Mammary microvascular endothelial cell (primary cell): ENCODE measurements at places on chromosomes 7 and 10. TPM values are rescaled to one million over a fixed set of nuclear protein-coding genes. Genes with fewer than 3 reads are reported as not detected.

The RNF32 gene
- 0.07 and 0.39 TPM in 2 replicates for total RNA-seq

The NPFFR1 gene
- total RNA-seq: not detected in 2 replicates

The STEAP2 gene
- total RNA-seq: 0.54 and 0.80 TPM in 2 replicates

The C10orf53 gene
- total RNA-seq: not detected in 2 replicates

The SERPINE1 gene
- total RNA-seq: 1,812 and 1,952 TPM in 2 replicates

The CYP3A7 gene
- not detected in 2 replicates for total RNA-seq

The CYP3A5 gene
- not detected in 2 replicates for total RNA-seq

The HOXA5 gene
- total RNA-seq: 13.8 and 15.3 TPM in 2 replicates

The PDK4 gene
- 1.8 and 2.1 TPM in 2 replicates for total RNA-seq

The CROT gene
- 4.6 and 13.4 TPM in 2 replicates for total RNA-seq

The ADAP1 gene
- total RNA-seq: 0.44 and 5.9 TPM in 2 replicates

The MORN4 gene
- 5.1 and 6.1 TPM in 2 replicates for total RNA-seq

The FOXP2 gene
- total RNA-seq: 0.34 and 1.5 TPM in 2 replicates

The VWC2 gene
- not detected in 2 replicates for total RNA-seq

The FZD8 gene
- total RNA-seq: 11.2 and 14.9 TPM in 2 replicates

The CPA2 gene
- total RNA-seq: not detected in 2 replicates

The PRF1 gene
- total RNA-seq: not detected in 2 replicates

The CHN2 gene
- 0.67 and 2.7 TPM in 2 replicates for total RNA-seq

The VPS37D gene
- 0.69 and 1.8 TPM in 2 replicates for total RNA-seq

The CAV2 gene
- total RNA-seq: 314 and 335 TPM in 2 replicates

The CALHM1 gene
- total RNA-seq: not detected in 2 replicates

The TCAF1 gene
- total RNA-seq: 26.8 and 33.3 TPM in 2 replicates

The GPR26 gene
- not detected in 2 replicates for total RNA-seq

The FAM237B gene
- total RNA-seq: not detected in 2 replicates
